ENCODE measurements at places on chromosomes 13 and 19. TPM values are rescaled to one million over a fixed set of nuclear protein-coding genes. Genes with fewer than 3 reads are reported as not detected.

DNA sequence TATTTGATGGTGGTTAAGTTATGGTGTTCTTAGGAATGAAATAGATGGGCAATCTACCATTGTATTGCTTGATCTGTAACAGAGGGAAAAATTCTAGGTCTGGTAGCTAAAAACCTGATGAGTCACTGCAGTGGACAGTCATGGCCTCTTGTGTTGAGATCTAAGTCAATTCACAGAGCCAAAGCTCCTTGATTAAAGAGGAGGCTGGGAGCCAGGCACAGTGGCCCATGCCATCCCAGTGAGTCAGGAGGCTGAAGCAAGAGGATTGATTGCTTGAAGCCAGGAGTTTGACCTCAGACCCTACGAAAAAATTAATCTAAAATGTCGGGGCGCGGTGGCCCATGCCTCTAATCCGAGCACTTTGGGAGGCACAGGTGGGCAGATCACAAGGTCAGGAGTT lies 67.1 kb upstream of the KPNA3 start:
- H3K27me3 ChIP-seq, result no peaks in the 10 kb centered on the region
- no peaks in the 10 kb centered on the region for H3K4me1 ChIP-seq

Gene ATP5F1D
- total RNA-seq, result 557 TPM

DNA sequence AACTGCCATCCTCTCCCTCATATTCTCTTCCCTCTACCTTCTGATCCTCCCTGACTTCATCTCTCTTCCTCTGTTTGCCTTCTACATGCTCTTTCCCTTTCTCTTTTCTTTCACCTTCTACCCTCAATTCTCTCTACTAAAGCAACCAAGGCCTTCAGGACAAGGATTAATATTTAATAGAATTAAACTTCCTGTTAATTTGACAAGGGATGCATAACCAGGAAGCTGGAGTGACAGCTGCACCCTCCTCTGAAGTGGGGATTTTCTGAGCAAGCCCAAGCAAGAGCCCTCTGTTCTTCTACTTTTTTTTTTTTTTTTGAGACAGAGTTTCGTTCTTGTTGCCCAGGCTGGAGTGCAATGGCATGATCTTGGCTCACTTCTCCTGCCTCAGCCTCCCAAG lies 63.4 kb upstream of the MED4 start:
- H3K27ac ChIP-seq, result no peak overlapping the region
- H3K36me3 ChIP-seq, result no peaks in the 10 kb centered on the region
- H3K27me3 ChIP-seq, result no peaks in the 10 kb centered on the region
- no peaks in the 10 kb centered on the region for H3K4me1 ChIP-seq

Gene UBE2L5
- not detected for total RNA-seq

Gene SMIM17
- total RNA-seq, result not detected

DNA sequence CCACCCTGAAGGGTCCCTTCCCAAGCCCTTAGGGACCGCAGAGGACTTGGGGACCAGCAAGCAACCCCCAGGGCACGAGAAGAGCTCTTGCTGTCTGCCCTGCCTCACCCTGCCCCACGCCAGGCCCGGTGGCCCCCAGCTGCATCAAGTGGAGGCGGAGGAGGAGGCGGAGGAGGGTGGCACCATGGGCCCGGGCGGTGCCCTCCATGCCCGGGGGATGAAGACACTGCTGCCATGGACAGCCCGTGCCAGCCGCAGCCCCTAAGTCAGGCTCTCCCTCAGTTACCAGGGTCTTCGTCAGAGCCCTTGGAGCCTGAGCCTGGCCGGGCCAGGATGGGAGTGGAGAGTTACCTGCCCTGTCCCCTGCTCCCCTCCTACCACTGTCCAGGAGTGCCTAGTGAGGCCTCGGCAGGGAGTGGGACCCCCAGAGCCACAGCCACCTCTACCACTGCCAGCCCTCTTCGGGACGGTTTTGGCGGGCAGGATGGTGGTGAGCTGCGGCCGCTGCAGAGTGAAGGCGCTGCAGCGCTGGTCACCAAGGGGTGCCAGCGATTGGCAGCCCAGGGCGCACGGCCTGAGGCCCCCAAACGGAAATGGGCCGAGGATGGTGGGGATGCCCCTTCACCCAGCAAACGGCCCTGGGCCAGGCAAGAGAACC lies 1.5 kb downstream of the EGLN2 start:
- H3K4me1 ChIP-seq, result peaks cover 63% of the 10 kb centered on the region
- peak overlapping the region; percentile 76 for H3K4me3 ChIP-seq
- H3K36me3 ChIP-seq, result peaks cover 42% of the 10 kb centered on the region
- no peak for DNase-seq
- peak overlapping the region; percentile 94 for H3K27ac ChIP-seq

GRCh38 chr19:47723581-47723940 lies 10.3 kb downstream of the EHD2 start:
- H3K36me3 ChIP-seq, result peaks cover 55% of the 10 kb centered on the region
- peak overlapping the region; percentile 30 for H3K4me3 ChIP-seq
- no peaks in the 10 kb centered on the region for H3K27me3 ChIP-seq
- peak; percentile 54 for DNase-seq
- H3K27ac ChIP-seq, result peak overlapping the region; percentile 25

DNA sequence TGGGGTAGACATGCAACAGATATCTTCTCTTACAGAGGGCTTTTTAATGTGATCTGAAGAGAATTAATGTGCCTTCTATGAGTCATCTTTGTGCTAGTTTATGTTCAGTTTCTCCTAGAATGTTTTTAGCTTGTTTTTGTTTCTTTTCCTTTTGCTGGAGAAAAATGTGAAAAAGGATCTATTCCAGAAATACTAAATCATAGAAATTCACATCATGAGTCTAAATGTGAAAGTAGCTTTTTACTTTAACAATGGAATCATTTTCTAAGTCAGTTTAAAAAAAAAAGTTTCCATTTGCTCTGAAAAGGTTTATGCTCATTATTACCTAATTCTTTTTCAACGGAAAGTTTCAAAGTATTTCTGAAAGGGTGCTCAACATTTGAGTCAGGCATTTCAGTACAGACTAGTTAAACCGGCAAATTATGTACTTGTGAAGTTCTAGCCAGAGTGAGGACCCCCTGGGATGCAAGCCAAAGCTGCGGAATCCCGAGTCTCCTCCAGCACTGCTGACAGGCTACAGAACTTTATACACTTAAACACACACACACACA lies 72.9 kb downstream of the SPATA13 start:
- DNase-seq, result no peak
- H3K27ac ChIP-seq, result no peak overlapping the region
- H3K36me3 ChIP-seq, result no peaks in the 10 kb centered on the region
- H3K27me3 ChIP-seq, result no peaks in the 10 kb centered on the region

DNA sequence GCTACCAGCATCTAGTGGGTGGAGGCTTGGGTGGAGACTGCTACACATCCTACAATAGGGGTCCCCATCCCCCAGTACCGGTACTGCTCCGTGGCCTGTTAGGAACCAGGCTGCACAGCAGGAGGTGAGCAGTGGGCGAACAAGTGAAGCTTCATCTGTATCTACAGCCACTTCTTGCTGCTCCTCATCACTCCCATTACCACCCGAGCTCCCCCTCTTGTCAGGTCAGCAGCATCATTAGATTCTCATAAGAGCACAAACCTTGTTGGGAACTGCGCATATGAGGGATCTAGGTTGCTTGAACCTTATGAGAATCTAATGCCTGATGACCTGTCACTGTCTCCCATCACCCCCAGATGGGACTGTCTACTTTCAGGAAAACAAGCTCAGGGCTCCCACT lies 37.0 kb downstream of the NWD1 start:
- H3K4me3 ChIP-seq, result no peak overlapping the region
- DNase-seq, result no peak
- no peaks in the 10 kb centered on the region for H3K36me3 ChIP-seq
- H3K27ac ChIP-seq, result no peak overlapping the region
- no peaks in the 10 kb centered on the region for H3K4me1 ChIP-seq

- no peak overlapping the region for H3K27ac ChIP-seq
- no peaks in the 10 kb centered on the region for H3K27me3 ChIP-seq
- H3K4me1 ChIP-seq, result peaks cover 70% of the 10 kb centered on the region
- H3K4me3 ChIP-seq, result no peak overlapping the region
- DNase-seq, result no peak
Measured at GRCh38 chr19:56107626-56108351, 13.3 kb downstream of the ZNF787 start.

- H3K4me1 ChIP-seq, result no peaks in the 10 kb centered on the region
- no peak overlapping the region for H3K27ac ChIP-seq
- DNase-seq, result no peak
- H3K4me3 ChIP-seq, result no peak overlapping the region
Measured at GRCh38 chr13:29224206-29224605, 371.3 kb downstream of the SLC7A1 start.

Gene MAP4K1
- 1.1 TPM for total RNA-seq

GRCh38 chr19:7762719-7763293 lies at the start of gene CLEC4M:
CLEC4M (plus strand) TSS chr19:7763243; CDS start chr19:7763267, 24 bp downstream.
- H3K4me1 ChIP-seq, result no peaks in the 10 kb centered on the region
- no peaks in the 10 kb centered on the region for H3K36me3 ChIP-seq
- DNase-seq, result no peak
- peaks cover 11% of the 10 kb centered on the region for H3K27me3 ChIP-seq
- no peak within 1 kb of the TSS for H3K4me3 ChIP-seq
- no peak within 1 kb of the TSS for H3K27ac ChIP-seq

Gene IZUMO1
- total RNA-seq, result 0.90 TPM

DNA sequence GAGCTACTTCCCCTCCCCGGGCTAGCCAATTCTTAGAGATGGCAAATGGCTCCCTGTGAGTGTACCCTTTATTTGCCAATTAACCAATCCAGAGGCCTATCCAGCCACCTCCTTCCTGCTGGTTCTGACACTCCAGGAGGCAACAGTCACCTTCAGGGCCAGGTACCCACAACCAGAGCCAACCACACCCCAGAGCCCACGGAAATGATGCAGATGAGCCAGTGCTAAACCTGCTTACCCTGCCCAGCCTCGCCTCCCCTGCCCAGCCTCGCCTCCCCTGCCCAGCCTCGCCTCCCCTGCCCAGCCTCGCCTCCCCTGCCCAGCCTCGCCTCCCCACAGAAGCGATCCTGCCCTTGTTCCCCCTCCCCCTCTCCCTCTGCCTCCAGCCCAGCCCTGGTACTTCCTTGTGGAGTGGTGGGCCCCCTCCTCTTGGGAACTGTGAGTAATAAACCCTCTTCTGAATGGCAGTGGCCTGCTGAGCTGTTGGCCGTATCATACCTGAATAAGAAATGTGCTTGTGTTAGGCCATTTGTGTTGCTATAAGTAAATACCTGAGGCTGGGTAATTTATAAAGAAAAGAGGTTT lies 173.8 kb upstream of the RNF113B start:
- peaks cover 6% of the 10 kb centered on the region for H3K4me1 ChIP-seq
- H3K4me3 ChIP-seq, result no peak overlapping the region
- H3K27ac ChIP-seq, result no peak overlapping the region

Gene SYDE1
- total RNA-seq, result 12.5 TPM

DNA sequence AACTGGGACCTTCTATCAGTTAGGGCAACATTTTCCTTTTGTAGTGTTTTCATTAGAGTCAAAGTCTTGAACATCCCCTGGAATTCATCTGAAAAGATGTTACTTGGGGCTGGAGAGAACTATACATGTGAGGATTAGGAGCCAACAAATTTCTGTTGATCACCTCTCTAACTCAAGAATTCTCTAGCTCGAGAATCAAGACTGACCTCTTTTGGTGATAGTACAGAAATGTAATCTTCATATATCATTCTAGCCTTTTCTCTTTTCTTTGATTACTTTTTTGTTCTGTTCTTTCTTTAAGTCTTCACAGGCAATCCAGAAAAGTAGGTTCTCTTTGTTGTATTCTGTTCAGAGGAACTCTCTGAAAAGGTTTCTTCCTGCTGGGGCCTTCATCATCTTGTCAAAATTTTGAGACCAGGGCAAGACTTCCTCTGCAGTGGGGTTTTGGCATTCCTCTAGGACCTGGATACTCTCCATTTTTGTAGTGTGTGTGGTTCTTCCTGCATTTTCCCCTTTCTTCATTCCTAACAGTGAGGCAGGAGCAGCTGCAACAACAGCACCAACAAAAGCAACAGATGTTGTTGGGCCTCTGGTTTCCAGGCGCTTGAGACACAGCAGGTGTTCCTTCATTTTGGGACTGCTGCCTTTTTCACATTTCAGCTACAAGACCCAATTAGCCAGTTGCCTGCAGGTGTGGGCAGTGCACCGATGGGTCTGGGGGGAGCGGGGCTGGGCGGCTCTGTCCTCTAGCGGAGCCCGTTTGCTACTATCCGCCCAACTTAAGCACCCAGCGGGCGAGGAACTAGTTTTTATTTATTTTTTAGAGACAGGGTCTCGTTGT lies 26.2 kb downstream of the ELF1 start:
- no peaks in the 10 kb centered on the region for H3K36me3 ChIP-seq
- H3K4me1 ChIP-seq, result peaks cover 49% of the 10 kb centered on the region
- no peaks in the 10 kb centered on the region for H3K27me3 ChIP-seq
- no peak overlapping the region for H3K4me3 ChIP-seq
- no peak overlapping the region for H3K27ac ChIP-seq
- DNase-seq, result no peak

GRCh38 chr13:37385956-37386670 lies 212.5 kb downstream of the POSTN start:
- no peak overlapping the region for H3K4me3 ChIP-seq
- H3K4me1 ChIP-seq, result no peaks in the 10 kb centered on the region
- no peak for DNase-seq
- H3K36me3 ChIP-seq, result no peaks in the 10 kb centered on the region
- H3K27me3 ChIP-seq, result no peaks in the 10 kb centered on the region

- H3K36me3 ChIP-seq, result no peaks in the 10 kb centered on the region
- no peaks in the 10 kb centered on the region for H3K4me1 ChIP-seq
- no peak overlapping the region for H3K27ac ChIP-seq
- H3K27me3 ChIP-seq, result no peaks in the 10 kb centered on the region
- H3K4me3 ChIP-seq, result no peak overlapping the region
Measured at GRCh38 chr19:51490676-51491075, 10.9 kb downstream of the SIGLEC12 start.

Gene ZNF98
- not detected for total RNA-seq

Gene KLK3
- not detected for total RNA-seq
